ENCODE measurements at places on chromosomes 6 and 20.

DNA sequence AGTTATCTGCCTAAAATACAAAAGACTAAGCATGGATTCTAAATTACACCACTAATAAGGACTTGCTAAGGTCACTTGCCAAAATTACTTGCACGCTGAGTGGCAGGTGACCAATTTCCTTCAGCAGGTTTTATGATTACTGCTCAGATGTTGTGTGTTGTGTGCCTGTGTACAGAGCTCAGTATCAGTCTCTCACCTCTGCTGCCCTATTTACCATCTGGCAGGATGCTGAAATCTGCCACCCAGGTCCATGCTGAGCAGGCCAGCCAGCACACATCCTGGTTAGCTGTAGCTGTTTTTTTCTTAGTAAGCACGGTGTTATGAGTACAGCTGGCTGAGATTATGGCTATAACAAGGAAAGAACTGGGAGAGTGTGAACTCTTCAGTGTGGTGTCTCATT lies 34.0 kb downstream of the ELOVL4 start:
- no peak for DNase-seq

DNA sequence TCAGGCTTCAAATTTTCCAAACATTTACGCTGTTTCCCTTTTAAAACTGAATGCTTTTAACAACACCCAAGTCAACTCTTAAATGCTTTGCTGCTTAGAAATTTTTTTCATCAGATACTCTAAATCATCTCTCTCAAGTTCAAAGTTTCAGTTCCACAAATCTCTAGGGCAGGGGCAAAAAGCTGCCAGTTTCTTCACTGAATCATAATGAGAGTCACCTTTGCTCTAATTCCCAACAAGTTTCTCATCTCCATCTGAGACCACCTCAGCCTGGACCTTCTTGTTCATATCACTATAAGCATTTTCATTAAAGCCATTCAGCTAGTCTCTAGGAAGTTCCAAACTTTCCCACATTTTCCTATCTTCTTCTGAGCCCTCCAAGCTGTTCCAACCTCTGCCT lies 69.1 kb downstream of the RNF217 start:
- no peak for DNase-seq

DNA sequence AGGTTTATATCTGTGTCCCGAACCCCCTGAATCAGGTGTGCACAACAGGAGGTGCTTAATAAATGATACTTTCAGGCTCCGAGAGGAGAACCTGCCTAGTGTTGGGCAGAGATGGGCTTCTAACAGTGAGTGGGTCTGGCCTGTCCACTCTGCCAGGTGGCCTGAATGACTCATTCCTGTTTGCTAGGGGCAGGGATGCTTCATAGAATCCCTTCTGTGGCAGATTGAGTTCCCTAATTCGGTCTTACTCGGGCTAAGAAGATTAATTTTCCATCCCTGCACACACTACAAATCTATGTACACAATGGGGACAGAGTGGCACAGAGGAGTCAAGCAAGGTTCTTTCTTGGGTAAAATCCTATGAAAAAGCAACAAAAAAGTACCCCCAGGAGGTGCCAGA lies 19.8 kb downstream of the SDC4 start:
- no peak for DNase-seq

DNA sequence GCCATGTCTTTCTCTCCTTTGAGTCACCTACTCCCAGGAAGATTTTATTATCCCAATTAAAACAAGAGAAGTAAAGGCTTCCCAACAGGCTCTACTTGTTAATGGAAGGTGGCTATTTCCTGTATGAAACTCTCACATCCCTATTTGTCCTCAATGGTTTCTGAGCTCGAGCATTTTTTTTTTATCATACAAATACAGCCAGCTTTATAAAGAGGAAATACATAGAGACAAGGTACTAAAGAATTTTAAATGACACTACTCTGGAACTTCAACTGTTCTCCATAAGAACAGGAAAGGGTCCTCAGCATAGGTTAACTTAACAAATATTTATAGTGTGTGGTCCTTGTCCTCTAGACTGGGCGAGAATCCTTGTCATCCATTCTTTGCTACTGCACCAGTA lies 41.0 kb downstream of the TSHZ2 start:
- DNase-seq = no peak
